PC-3 (cell line): ENCODE measurements at places on chromosomes 5 and 9. TPM values are rescaled to one million over a fixed set of nuclear protein-coding genes. Genes with fewer than 3 reads are reported as not detected.

The ACTBL2 gene
- total RNA-seq, result 0.11 and 0.12 TPM in 2 replicates

The FAXDC2 gene
- not detected in 2 replicates for total RNA-seq

The PCDHGA5 gene
- total RNA-seq, result 0.98 and 2.4 TPM in 2 replicates

The IL33 gene
- total RNA-seq, result 1.6 and 2.7 TPM in 2 replicates

The QSOX2 gene
- 9.9 and 10.7 TPM in 2 replicates for total RNA-seq

The C1QTNF3 gene
- 0.92 and 1.1 TPM in 2 replicates for total RNA-seq

The CCL27 gene
- total RNA-seq, result not detected in 2 replicates

The AGPAT2 gene
- total RNA-seq, result 103 and 106 TPM in 2 replicates

DNA sequence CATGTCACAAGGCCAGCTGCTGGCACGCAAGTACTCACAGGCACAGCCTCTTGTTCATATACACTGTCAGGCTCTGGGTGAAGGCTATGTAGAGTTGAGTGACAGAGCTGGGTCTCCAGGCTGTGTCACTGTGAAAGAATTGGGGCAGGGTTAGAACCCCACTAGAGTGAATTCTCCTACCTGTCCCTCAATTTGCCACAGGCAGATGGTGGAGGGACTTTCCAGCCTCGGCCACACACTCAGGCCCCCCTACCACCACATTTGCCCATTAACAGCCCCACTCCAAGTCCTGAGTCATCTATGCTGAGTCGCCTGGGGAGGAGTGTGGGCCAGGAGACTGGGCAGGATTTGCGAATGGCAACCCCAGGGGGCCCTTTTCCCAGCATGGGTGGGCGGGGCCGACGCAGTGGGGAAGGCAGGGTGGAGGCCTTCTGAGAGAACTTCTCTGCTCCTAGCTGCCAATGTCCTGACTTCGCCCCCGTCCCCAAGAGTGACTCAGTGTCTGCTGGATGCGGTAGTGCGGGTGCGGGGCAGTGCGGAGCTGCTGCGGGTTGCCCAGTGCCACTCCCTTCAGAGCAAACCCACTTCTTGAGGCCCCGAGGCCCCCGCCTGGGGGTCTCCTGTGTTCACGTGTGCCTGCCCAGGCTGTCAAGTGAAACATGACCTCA is 50.3 kb upstream of the PSD2 start:
- DNase-seq, result peak; percentile 39

GRCh38 chr9:5375091-5375490 is 35.4 kb upstream of the RLN1 start:
- no peak for DNase-seq

DNA sequence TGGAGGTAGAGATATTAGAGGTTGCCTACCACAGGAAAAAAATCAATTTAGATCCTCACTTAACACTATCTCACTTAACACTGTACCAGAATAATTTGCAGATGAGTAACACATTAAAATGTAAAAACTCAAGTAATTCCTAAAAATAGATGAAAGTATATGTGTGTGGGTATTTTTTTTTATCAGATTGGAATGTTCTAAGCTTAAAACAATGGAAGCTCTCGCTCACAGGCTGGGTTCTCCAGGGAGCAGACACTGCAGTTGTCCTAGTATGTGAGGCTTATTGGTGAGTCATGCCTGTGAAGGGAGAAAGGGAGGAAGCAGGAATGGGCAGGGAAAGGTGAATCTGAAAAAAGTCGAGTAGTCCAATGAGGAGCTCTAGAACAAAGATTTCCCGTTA is 181.3 kb upstream of the ZNF608 start:
- peak; percentile 6 for DNase-seq

DNA sequence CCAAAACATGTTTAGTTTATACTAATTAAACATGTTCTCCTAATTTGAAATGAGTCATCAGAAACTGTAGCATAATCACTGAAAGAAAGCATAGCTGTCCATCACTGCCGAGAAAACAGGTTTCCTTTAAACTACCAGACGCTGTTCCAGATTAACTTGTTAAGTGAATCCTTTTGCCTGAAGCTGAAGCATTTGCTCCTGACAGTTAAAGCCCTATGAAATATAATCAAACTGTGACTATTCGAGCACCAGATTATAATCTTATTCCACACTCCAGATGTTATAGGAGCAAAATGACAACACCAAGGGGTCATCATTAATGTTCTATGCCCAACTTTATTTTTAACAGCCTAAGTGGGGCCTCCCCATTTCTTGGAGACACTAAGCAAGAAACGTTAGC is 86.0 kb upstream of the CTSL start:
- no peak for DNase-seq

DNA sequence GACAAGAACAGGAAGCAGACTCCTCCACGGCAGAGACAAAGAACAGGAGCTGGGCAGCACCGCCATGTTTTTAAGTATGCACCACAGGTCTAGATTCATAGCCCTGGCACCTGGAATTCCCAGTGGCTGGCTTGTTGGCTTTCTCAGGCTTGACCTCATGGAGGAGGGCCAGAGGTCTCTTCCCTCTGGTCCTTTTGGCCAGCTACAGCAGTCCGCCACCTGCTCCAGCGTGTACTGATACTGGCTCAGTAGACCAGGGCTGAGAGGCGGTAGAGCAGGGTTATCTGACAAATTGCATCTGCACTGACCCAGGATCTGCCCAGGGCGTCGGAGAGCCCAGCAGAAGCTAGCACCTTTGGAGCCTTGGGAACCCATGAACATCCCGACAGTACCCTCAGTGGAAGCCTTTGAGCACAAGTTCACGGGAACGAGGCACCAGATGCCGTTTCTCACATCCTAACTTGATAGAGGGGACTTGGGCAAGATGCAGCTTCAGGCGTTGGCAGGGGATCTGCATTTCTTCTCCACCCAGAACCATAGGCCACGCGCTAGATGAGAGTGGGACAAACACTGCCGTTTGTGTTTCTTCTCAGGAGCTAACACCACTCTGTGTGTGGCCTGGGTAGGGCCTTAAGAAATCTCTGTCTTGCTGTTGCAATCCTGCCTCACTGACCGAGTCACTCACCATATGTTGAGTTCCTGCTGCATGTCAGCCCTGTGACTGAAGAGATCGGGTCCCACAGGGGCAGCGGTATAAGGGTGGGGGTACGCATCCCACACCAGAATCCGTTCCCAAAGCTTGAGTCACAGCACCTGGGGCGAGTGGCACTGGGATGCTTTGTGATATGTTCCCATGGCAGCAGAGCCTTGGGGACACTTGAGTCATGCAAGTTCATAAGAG is 90.3 kb upstream of the OTULINL start:
- DNase-seq, result peak; percentile 31

- DNase-seq, result no peak
Observed at GRCh38 chr9:137460363-137461315, 1.5 kb upstream of the NSMF start.

- peak; percentile 38 for DNase-seq
Observed at GRCh38 chr9:86176468-86176867, 77.1 kb upstream of the GOLM1 start.

- DNase-seq, result no peak
Observed at GRCh38 chr5:6948562-6948961, 235.3 kb downstream of the TENT4A start.

DNA sequence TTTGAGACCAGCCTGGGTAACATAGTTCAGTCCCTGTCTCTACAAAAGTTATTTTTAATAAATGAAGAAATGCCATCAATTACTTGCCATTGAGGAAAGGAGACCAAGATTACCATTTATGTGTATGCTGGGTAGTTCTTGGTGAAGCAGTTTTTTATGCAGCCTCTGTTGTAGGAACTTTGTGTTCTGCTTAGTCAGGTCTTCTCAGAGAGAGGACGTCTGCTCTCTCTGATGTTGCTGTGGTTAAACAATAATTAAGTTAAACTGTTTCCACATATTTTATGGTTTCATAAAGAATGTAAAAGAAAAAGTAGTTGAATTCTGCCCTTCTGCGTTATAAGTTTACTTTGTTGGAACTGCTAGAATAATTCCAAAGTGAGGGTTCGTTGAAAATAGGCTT is 210.5 kb downstream of the KDM4C start:
- DNase-seq, result no peak

GRCh38 chr5:14870337-14871213 is 1.0 kb downstream of the ANKH start:
- DNase-seq, result peak; percentile 19

GRCh38 chr5:81787474-81788242 is 36.8 kb upstream of the SSBP2 start:
- no peak for DNase-seq

GRCh38 chr5:58188262-58188651 is 271.6 kb downstream of the PLK2 start:
- DNase-seq, result peak; percentile 84

GRCh38 chr9:32128546-32128945 is 255.9 kb upstream of the ACO1 start:
- no peak for DNase-seq

DNA sequence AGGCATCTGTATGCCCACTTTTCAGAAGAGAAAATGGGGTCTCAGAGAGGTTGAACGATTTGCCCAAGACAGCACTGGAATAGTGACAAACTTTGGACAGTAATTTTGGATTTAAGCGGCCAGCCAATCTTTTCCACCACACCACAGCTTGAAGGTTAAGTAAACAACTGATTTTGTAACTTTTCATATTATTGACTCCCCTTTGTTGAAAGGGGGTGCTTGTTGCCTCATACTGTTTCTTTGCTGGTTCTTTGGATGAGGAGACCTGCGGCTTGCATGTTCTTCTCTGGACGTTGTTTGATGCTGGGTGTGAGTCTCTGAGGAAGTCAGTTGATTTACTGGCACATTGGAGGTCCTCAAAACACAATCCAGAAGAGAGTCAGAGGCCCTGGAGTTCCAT is 11.7 kb upstream of the GABBR2 start:
- DNase-seq, result no peak

DNA sequence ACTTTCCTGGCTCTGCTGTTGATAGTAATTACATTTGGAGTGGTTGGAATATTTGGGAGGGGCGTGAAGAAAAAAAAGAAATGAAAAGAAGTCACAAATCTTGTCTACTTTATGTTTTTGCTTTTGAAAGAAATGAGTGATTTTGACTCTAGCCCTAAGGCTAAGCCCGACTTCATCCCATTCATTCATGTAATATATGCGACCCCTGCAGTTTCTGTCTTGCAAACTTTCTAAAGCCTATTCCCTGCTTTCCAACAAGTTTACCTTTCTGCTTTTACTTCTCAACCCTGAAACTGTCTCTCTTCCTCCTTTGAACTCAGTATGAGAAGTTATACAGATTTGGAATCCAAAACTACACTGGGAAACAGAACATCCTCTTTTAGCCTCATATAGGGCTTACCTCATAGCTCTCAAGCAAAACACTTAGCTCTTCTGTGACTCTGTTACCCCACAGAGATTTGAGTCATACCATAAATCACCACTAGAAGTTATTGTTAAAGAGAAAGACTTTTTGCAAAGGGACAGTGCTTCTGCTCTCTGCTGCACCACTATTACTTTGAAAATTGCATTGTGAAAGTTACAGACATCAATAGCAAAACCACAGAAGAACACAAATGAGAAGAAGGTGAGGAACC is 1.6 kb downstream of the CFAP95 start:
- DNase-seq, result no peak

DNA sequence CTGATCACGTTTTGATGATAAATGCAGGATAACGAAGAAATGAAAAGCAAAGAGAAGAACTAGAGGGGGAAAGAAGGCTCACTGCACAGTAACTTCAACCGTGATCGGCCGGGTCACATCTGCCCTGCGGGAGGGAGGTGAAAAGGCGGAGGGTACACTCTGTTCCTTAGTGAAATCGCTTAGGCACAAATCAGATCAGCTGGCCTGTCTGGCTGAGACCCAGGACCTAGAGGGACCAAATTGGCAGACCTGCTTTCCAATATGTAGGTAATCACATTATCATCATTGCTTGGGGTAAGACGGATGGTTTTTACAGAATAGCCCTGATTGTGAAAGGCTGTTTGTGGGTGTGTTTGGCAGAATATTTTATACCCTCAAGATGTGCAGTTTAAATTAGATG is 82.2 kb downstream of the SLC28A3 start:
- no peak for DNase-seq

DNA sequence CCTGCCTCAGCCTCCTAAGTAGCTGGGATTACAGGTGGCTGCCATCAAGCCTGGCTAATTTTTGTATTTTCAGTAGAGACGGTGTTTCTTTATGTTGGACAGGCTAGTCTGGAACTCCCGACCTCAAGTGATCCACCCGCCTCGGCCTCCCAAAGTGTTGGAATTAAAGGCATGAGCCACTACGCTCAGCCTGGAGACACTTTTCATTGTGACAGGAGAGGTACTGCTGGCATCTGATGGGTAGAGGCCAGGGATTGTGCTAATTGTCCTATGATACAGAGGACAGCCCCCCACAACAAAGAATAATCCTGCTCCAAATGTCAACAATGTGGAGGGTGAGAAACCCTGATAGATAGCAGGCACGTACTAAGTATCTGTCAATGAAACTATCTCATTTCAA is 91.3 kb upstream of the SLC25A48 start:
- no peak for DNase-seq

- no peak for DNase-seq
Observed at GRCh38 chr5:173582216-173583111, 34.0 kb downstream of the BOD1 start.

DNA sequence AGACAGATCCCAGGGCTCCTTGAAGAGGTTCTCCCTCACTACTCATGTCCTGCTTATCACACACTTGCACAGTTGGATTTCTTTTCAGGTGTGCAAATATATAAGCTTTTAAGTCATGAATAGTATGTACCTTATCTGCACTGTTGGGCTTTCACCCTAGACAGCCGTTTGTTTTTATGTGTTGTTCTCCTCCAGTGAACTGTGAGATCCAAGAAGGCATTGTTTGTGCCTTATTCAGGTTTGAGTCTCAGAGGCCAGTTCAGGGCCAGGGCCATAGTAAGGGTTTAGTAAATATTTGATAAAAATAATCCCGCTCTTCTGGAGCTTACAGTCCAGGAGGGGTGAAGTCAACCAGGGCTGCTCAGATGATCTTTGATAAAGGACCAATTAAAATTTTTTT is 480.0 kb downstream of the TMEM38B start:
- no peak for DNase-seq

- peak; percentile 83 for DNase-seq
Observed at GRCh38 chr5:13478831-13479465, 465.5 kb downstream of the DNAH5 start.

DNA sequence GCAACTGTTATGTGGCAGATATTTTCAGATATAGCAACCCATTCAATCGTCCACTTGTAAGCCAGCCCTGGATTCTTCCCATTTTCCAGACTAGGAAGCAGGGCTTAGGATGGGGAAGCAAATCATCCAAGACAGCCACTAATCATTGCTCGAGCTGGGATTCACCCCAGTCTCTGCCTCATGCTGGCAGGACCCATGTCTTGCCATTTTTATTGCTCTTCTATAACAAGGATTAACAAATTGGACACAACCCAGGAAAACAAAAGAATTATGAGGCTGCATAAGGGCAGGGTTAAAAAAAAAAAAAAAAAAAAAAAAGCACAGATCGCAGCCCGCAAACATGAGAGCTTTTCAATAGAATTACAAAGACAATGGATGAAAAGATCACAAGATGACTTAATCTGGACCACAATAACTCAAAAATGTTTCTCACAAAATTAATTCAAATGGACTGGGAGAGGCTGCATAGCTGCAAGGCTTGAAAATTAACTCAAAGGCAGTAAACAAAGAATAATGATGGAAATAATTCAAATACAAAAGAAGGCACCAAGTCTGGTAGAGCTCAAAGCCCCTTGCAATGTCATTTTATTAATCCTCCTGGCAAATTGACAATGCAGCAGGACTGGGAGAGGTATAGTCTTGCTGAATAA is 40.7 kb downstream of the ASTN2 start:
- no peak for DNase-seq
